ENCODE measurements at places on chromosomes 7 and 10.

DNA sequence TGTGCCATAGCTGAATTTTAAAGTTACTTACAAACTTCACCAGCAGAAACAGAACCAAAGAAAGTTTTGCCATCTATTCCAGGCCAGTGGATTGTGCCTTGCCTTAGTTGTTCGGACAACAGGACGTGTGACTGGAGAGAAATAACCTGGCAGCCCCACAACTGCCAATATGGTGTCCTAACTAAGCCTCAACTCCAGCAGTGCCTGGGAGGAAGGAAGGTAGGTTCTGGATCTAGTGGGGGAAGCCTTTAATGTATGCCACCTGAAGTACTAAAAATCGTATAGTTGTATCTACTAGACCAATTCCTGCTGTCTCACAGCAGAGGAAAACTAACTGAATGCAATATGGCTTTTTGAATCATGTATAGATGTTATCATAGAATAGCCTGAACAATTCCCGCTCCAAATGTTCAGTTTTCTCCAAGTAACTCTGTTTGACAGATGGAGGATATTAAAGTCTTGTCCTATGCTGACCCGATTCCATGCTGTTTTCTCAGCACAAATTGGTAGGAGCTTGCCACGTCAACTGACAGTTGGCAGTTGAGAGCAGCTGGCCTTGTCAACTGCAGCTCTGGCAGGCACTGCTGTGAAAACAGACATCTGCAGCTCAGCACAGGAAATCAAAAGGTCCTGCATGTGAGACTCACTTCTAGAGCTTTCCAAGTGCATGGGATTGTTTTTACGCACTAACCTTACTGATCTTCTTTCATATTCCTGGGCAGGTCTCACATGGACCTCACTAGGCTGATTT is 84.5 kb upstream of the WNT16 start:
- DNase-seq: no peak

DNA sequence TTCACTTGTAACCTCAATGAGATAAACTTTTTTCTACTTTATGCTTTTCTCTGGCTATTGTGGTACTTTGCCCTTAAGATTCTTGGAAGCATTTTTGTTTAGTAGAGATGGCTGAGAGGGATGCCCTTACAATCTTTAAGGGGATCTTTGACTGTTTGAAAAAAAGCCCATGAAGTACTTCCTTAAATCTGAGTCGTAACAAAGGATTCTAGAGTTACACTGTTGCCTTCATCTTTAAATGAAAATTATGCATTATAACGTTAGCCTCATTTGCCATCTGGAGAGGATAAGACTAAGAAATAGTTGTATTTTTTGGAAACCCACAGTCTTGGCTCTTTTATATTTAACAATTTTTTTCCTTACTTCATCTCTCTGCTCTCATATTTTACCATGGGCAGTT is 37.8 kb upstream of the FZD1 start:
- DNase-seq: no peak

DNA sequence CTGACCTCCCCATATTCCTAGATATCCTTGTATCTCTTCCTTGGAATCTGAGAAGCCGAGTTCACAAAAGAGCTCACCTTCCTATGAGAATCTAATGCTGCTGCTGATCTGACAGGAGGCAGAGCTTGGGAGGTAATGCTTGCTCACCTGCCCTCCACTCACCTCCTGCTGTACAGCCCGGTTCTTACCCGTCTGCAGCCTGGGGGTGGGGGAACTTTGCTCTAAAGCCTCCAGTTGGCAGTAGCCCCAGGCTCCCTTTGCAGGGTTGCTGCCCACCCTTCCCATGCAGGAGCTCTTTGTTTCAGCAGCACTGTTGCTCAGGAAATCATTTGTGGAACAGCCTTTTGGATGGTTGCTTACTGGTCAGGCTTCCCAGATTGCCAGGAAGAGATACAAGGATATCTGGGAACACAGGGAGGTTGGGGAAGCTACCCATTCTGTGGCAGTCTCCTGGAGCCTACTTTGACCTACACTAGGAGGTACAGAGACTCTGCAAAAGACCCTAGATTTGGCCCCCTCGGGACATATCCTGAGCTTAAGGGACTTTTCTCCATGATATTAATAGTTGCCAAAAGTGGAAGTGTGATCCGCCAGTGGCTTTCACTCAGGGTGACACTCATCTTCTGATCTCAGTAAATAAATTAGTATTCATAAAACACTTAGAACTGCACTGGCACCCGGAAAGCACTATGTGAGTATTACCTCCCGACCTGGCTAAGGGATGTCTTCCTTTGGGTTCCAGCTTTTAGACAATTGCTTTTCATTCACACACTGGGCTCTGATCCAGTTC is 363.7 kb upstream of the PODXL start:
- no peak for DNase-seq

DNA sequence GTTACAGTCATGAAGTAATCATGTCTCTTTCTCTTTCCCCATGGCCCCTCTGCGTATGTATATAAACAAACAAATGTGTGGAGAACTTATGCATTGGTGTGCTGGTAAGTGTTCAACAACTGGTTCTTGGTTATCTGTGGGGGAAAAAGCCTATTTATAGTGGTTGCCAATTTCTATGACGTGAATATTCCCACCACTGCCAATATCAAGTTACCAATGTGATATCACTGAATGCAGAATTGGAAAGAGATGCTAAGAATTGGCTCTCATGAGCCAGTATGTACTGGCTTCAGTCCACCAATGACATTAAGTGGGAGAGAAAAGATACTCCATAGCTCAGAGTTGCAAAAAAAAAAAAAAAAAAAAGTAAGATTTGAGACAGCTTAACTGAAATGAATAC is 399.7 kb downstream of the REEP3 start:
- no peak for DNase-seq

- peak; percentile 48 for DNase-seq
Measured at GRCh38 chr7:65251851-65252620, 121.6 kb upstream of the ZNF92 start.

DNA sequence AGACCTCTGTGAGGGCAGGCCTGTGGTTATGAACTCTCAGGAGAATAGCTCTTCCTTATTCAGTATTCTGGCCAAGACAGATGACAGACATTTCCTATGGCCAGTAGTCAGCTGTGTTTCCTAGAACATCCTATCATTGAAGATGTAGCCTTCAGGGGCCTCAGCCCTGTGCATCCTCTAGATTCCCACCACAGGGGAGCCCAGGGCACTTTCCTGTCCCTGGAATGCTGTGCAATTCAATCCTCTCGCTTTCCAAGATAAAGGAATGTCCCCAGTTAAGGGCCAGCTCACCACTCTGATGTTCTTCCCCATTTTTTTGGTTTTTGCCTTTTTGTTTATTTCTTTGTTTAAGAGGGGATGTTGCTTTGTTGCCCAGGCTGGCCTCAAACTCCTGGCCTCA is 578.8 kb upstream of the C7orf33 start:
- DNase-seq: no peak

DNA sequence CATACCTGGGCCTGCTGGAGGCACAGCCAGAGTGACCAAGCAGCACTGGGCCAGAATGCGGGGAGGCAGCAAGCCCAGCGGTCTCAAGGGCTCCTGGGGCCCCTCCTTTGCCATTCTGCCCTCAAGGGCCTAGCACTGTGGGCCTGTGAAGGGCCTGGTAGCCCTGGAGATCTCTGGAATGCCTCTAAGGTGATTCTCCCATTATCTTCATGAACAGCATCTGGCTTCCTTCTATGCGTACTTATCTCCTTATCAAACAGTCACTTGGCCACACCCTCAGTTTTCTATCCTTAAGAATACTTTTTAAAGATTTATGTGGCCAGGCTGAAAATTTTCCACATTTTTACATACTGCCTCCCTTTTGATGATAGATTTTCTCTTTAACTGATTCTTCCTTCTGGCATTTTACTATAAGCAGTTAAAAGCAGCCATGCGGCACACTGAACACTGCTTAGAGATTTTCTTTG is 67.5 kb upstream of the CCNY start:
- no peak for DNase-seq

DNA sequence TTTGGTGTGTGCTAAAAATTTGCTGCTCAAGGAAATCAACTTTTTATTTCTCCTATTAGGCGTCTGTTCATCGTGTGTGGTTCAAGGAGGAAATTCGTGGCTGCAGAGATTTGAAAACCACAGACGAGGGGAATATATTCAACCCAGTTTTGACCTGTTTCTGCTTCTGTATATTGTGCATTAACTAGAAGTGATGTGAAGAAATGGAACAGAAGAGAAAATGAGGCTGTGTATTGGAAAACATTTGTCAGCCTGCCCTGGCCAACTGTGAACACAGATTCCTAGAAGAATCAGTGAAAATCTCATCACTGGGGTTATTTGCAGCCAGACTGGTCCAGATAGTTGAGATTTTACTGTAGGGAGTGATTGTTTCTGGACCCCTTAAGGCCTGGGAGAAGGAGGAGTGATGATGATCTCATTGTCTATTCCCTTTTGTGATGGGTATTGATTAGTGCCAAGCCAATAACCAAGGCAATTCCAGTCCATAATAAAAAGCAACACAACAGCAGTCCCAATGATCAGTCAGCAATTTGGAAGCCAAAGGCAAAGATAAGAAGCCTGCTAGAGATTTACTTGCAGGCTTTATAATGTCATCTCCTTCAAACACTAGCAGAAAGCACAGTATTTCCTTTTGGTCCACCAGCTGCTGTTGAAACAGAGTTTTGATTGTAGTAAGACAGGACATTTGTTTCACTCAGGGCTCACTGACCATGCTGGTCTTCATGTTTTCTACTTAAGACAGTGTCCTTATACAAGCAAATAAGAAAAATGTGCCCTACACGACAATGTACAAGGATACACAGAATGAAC is 339.4 kb downstream of the PRPF18 start:
- no peak for DNase-seq

GRCh38 chr10:103350175-103350516 is 794 bp downstream of the PCGF6 start:
- no peak for DNase-seq

DNA sequence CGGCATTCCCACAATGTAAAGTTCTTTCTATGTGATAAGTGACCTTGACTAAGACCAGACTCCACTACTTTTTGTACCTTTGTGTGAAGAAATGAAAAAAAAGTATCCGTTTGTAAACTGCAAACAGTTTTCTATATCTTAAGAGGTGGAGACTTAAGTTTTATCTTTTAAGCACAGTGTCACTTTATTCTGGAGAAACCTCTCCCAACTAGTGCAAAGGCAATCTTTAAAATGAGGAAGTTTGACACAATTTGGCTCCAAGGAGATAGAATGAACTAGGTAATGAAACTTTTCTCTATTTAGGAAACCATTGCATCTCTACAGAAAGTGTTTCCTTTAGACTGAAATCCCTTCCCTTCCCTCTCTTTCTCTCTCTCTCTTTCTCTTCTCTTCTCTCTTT is 122.9 kb downstream of the SAMD9 start:
- no peak for DNase-seq

DNA sequence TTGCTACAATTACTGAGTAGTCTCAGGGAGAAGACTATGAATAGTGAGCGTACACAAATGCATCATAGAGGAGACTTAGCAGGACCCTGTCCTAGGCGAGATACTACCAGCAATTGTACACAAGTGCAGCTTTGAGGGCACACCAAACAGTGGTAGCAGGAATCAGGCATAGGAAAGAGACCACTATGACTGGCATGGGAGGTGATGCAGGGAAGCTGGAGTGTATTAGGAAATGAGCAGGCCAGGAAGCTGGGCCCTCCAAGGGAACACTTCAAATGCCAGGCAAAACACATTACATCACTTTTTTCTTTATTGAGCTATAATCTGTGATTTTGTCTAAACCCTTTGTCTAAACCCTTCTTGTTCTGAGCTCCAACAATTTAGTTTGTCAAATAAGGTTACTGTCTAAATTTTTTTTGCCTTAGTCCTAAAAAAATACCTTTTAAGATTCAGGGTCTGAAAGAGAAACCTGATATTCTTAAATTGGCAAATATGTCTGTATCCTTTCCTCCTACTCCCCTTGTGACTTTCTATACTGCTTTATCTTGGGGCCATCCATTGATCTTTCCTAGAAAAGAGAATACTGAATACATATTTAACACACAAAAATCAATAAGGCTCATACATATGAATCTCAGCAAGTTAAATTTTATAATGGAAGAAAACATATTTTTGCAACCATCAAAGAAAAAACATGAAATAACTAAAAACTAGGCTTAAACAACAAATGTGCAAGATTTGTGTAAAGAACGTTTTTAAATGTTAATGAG is 193.8 kb upstream of the PHYHIPL start:
- no peak for DNase-seq

DNA sequence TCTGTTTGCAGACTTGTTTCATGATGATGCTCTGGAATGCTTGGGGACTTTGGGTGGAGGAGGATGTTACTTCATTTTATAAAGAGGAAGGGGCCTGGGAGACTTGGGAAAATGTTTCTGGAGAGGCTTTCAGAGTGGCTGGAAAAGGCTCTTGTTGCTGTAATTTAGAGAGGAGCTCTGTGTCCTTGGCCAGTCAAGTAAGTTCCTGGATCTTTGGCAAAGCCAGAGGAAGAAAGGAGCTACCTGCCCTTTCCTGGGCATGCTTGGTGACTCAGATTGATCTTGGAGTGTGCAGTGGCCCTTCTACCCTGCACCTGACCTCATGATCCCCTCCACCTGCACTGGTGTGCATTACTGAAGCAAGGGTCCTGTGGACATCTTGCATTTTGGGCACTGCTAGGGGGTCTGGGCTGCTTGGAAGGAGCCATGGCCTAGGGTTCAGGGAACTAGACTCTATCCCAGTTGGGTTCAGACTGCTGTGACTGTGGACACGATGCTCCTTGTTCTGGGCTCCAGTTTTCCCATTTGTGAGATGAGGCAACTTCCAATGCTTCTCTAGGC is 56.1 kb downstream of the ADCYAP1R1 start:
- no peak for DNase-seq

- DNase-seq: no peak
Measured at GRCh38 chr10:103657061-103657591, 163.6 kb downstream of the NEURL1 start.

DNA sequence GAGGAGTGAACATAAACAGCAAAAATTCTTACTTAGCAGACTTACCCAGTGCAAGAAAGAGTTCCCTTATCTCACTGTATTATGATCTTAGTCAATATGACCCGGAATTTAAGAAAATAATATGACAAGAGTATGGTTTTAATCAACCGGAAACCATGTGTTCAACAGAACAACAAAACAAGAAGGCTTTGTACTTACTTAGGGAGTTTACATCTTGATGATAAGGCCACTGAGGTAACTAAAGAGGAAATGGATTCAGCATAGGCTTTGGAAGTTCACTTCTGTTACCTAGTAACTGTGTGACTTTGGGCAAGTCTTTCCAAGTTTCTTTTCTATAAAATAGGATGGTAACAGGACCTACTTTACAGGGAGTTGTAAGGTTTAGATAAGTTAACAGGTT is 7.4 kb upstream of the FAS start:
- DNase-seq: no peak

DNA sequence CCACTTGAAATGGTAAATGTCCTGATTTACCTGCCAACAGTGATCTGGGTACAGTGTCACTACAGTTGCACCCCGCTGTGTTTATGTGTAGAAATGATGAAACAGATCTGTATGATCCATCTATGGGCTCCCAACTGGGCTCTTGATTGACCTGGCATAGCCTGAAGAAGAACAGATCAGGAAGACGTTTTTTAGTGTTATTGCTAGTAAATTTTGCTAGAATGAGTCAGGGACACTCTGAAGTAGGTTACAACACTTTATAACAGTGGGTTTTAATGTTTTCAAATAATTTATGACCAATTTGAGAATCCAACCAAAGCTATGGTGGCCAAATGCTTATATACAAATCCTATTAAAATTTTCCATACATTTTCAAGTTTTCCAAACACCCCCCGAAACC is 110.3 kb downstream of the DKK1 start:
- DNase-seq: no peak

All from stimulated activated CD4-positive, alpha-beta T cell treated with anti-CD3 and anti-CD28 coated beads, Interleukin-15, amount 100 ng/mL, for 24 hours (primary cell).